Stimulated activated CD4-positive, alpha-beta T cell treated with anti-CD3 and anti-CD28 coated beads, Interleukin-1b, Interleukin-23, amount 100 ng/mL, for 24 hours (primary cell): ENCODE measurements at places on chromosomes 1 and 21.

DNA sequence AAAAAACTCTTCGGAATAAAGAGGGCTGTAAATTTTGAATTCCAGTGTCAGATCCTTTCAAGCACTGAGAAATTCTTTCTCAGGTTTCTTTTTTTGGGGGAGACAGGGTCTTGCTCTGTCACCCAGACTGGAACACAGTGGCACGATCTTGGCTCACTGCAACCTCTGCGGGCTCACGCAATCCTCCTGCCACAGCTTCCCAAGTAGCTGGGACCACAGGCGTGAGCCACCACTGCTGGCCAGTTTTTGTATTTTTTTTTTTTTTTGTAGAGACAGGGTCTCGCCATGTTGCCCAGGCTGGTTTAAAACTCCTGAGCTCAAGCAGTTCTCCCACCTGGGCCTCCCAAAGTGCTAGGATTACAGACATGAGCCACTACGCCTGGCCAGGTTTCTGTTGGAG is 34.8 kb upstream of the EPHA8 start:
- no peak for DNase-seq

DNA sequence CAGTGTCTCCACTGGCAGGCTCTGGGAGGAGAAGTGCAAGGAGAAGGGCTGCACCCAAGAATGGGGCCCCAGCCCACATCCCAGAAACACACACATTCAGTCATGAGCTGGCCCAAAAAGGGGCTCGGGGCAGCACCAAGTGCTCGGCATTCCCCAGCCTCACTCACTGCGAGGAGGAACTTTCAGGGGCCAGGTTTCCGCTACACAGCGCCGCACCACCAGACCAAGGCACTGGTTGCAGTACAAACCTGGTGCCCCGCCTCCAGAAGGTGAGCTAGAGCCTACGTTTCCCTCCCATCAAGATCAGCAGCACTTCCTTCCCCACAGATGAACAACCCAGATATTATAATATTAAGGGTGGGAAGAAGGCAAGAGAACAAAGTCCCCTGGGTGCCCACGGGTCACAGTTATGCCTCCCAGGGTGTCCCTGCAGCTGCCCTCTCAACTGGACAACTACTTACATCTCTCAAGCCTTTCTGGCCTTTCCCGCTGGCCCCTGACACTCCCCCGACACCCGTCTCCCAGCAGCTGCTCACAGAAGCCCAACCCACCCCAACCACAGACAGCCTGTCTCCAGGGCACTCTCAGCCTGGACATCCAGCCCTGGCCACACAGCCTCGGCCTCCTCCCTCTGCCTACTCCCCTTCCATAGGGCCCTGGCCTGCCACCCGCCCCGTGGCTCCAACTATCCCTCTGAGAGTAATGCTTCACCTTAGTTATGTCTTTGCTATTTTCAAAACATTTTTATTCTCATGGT is 3.8 kb downstream of the PBXIP1 start:
- no peak for DNase-seq

DNA sequence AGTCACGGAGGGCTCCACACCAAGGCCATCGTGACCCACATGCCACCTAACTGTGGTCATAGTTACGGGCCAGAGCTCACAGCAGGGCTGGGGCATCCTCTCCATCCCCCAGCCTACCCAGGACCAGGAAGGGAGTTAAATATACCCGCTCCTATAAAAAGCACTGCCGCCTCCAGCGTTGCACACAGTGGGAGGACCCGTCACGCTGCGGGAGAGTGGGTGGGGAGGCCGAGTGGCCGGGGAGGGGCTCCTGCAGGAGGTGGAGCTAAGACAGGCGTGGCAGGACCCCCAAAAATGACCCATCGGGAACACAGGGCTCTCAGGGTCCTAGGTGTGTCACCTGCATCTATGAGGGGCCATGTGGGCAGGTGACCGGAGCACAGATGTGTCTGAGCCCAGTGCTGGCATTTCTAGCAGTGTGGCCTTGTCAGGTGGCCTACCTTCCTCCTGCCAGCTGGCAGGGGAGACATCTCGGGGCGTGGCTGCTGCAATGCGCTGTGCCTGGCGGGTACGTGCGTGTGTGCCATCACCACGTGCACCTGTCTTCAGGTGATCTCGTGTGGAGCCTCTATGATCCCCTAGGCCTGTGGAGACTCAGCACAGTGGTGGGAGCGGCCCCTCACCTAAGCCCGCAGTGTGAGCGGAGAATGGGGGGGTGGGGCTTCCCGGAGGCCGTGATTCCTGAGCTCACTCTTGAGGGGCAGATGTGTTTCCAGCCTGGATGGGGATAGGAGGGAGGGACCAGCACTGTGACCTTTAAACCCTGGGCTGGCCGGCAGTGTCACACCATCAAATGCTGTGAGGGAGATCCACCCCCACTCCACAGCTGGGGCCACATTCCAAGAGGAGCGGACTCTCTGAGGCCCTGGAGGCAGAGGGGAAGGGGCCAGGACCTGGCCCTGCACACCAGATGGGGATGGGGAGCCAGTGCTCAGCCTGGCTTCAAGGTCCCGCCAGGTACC is 17.7 kb downstream of the AGRN start:
- no peak for DNase-seq

DNA sequence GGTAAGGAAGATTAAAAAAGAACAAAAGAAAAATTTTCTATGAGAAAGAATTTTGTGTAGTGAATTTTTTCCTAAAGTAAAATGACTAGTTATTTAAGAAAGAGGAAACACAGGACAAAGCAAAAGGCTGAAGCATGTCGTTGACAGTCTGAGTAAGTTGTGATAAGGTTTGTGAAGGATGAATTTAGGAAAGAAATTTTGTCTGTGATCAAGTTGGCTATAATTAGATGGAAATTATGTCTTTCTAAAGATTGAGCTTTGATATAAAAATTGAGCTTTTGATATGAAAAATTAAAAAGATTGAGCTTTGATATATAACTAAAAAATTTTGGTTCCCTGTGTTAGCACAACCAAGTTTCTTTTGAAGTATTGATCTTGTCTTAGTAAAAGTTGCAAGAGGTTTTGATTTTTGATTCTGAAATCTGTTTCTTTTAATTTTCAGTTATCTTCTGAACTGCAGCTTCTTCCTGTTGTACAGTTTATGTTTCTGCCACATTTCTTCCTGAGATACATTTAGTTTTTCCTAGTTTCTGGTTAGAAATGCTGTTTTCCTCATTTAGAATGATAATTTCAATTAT is 101.7 kb upstream of the KIAA0040 start:
- DNase-seq = no peak

DNA sequence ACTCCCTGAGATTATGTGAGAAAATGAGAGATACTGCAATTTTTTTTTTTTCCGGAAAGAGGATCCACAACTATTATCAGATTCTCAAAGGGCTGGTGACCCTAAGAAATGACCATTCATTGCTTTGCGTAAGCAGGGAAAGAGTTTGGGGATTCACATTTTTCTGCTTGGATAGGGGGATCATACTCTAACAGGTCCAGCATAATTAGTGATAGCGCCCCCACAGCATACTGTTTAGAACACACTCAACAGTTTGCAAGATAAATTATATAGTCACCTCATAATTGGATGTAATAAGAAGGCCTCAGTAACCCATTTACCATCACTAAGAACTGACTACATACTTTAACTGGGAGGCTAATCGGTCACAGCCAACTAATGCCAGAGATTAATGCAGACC is 1.9 kb downstream of the CCT3 start:
- DNase-seq = no peak

DNA sequence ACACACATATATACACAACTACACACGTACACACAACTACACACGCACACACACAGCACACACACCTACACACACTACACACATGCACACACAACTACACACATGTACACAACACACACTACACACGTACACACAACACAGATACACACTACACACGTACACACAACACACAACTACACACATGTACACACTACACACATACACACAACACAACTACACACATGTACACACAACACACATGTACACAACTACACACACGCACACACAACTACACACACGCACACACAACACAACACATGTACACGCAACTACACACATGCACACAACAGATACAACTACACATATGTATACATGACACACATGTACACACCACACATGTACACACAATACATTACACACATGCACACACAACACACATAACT is 318.1 kb downstream of the CAMTA1 start:
- DNase-seq = no peak

DNA sequence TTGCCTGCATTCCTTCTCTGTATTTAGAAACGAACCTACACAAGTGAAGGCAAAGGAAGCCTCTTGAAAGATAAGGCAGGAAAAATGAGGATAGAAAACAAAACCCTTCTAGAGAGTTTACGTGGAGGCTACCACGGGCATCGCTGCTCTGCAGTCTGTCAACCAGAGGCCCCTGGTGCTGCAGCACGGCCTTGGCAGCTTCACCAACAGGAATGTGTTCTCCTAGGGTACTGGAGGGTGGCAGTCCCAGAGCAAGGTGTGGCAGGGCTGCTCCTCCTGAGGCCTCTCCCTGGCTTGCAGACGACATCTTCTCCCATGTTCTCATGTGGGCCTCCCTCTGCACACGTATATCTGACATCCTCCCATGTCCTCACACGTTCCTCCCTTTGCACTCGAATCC is 57.6 kb upstream of the SAMD11 start:
- no peak for DNase-seq

DNA sequence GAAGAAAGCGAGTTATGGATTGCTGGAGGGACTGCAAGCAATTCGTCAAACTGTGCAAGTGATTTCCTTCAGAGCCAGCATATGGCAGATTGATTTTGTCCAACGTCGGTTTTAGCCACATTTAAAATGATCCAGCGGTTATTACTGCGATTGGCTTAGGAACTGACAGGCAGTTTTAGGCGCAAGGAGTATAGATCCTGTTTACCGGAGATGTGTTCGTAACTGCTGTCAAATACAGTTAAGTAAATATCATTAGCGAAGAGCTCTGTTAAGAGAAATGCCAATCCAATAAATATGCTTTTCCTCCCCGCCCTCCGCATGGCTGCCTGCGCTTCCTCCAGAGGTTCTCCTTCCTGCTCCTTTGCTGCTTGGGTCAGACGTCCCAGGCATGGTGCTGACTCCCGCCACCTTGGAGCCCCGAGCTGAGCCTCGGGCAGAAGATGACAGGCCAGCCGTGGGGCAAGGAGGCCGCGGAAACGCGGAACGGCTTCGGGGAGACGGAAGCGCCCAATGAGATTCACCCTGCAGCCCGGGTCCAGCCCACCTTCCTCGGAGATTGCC is 9.4 kb upstream of the BARHL2 start:
- DNase-seq = no peak

GRCh38 chr1:57019236-57019839 is 53.5 kb upstream of the C8B start:
- DNase-seq = no peak

- no peak for DNase-seq
Measured at GRCh38 chr1:183622013-183622412, 13.6 kb downstream of the ARPC5 start.
